ENCODE measurements at places on chromosomes 6 and 20.
A peak's percentile ranks its signal among the peaks of the same experiment; 100 is the strongest.

DNA sequence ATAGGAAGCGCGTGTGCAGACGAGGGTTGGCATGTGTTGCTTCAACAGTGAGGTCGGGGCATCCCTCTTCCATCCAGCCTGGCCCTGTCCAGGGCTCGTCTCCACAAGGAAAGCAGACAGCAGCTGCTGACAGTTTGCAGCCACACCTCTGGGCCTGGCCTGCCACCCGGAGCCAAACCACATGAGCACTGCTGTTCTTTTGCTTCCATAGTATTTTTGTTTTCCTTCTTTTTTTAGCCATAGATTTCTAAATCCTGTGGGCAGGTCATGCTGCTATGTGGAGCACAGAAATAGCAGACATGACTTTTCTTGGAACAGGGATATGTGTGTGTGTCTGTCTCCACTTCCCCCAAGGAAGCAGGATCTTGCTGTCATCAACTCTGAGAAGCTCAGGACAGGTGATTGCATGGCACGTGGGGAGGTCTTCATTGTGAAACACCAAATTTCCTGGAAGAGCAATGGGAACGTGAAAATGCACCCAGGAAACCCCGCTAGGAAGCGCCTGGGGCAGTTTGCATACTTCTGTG, 167.4 kb downstream of the DTNBP1 start:
- peak; percentile 43 for DNase-seq

DNA sequence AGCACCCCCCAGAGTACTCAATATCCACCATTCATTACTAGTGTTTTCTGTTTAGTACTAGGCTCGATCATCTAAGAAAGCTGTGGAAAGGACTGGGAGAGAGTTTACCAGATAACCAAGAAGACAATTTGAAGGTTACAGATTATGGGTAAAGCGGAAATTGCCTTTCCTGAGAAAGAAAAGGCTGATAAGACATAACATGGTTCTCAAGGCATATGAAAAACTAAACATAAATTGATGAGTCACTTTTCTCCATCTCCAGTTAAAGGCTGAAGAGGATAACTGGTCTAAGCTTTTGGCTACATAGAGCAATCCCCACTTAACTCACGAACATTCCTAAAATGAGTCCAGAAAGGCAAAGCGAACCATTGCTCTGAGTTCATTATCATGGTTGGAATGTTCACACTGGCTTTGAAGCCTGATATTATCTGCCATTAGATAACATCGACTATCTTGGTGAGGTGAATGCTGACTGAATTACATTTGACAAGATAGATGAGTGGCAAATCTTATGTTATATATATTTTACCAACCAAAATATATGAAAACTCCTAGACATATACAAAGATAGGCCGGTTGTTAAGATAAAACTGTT, 65.8 kb downstream of the BTBD9 start:
- peak; percentile 17 for DNase-seq

- peak; percentile 78 for DNase-seq
These were observed 172.8 kb upstream of the CITED2 start for GRCh38 chr6:139547122-139547776.

DNA sequence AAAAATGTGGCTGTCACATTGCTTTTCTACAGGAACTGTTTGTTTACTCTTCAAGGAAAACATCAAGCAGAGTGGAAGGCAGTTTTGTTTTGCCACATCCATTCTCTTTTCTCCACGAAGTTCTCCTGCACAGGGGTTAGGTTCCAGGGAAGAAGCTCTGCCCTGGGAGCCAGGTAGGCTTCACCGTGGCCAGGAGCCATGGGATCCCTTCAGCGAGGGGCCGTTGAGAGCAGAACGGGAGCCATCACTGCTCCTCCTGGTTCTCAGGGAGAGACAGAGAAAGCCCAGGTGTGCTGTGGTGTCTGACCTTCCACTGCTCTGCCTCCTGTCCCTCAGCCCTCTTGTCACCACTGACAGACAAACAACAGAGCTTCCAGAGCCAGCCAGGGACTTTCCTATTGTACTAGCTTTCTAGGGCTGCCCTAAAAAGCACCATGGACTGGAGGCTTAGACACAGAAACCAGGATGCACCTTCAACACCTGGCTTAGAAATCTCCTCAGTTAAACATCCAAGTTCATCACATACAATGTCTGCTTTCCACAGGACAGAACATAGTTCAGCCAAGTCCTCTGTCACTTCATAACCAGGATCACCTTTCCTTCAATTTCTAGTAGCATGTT, 75.6 kb upstream of the SLC22A23 start:
- no peak for DNase-seq

DNA sequence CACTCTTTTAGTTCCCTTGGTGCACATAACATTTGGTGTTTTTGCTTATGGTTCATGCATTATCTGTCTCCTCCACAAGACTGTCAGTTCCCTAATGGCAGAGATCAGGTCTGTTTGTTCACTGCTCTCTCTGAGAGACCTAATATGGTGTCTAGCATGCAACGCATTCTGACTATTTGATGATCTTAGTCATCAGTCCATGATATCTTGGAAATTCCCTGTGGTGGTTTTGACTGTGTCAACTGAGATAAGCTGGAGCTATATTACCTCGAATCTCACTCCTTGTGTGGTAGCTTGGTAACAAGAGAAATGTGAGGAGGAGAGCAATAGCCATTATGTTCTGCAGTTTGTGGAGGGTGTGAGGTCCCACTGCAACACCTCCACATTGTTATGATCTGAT, 229.8 kb downstream of the FRK start:
- peak; percentile 1 for DNase-seq

DNA sequence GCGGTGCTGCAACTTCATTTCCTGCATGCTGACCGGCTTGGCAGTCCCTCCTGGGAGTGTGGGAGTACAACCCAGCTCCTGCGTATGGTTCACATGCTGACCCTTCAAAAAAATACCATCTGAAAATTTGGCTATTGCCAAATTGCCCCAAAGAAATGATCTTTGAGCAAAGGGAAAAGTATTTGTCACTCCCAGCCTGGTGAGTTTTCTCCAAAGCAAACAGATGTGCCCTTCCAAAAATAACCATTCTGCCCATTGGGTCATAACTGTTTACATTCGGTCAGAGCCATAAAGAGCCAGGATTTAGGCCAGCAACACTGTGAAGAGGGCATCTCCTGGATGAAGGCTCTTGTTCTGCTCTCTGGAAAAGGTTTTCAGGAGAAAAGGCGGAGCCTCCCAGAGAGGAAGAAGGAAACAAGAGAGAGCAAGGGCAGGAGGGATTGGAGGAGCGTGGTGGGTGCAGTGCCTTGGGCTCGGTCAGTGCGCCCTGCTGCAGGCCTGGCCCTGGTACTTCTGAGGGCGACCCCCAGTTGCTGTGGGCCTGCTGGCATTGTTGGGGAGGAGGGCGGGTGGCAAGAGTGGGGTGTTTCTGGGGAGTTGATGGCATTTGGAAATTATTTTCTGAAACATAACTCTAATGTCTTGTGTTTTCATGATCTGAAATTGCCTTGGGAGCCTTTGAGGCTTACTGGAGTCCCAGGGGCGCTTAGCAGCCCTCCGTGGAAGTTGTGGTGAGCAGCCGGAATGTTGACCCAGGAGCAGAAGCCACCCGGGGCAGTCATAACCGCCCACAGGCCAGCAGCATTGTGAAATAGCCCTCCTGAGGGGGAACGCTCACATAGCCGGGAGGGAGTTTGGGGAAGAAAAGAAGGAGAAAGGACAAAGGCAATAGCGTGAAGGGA, 248.4 kb downstream of the MYLK4 start:
- peak; percentile 71 for DNase-seq

DNA sequence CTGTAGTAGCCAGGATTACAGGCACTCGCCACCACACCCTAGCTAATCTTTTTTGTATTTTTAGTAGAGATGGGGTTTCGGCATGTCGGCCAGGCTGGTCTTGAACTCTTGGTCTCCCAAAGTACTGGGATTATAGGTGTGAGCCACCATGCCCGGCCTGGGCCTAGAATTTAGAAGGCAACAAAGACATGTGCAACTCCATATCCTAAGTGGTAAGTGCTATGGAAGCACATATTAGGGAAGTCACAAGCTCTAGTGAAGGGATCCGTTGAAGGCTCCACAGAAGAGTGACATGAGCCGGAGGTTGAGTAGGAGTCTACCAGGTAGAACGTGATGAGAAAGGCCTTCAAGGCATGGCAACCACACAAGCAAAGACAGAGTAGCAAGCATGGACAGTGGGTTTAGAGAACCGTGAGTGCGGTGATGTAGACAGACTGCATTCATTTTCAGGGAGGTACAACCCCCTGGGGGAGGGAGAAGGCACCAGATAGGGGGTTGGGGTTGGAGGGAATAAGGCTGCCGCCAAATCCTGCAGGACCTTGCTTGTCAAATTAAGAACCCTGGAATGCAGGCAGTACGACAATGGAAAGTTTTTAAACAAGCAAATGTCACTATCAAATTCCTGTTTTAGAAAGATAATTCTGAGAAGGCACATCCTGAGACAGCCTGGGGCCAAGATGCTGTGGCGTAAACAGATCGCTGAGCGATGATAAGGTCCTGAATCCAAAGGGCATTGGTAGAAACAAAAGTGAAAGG, 50.2 kb downstream of the ARHGAP18 start:
- peak; percentile 84 for DNase-seq
